ENCODE measurements at places on chromosomes 16 and 17.

DNA sequence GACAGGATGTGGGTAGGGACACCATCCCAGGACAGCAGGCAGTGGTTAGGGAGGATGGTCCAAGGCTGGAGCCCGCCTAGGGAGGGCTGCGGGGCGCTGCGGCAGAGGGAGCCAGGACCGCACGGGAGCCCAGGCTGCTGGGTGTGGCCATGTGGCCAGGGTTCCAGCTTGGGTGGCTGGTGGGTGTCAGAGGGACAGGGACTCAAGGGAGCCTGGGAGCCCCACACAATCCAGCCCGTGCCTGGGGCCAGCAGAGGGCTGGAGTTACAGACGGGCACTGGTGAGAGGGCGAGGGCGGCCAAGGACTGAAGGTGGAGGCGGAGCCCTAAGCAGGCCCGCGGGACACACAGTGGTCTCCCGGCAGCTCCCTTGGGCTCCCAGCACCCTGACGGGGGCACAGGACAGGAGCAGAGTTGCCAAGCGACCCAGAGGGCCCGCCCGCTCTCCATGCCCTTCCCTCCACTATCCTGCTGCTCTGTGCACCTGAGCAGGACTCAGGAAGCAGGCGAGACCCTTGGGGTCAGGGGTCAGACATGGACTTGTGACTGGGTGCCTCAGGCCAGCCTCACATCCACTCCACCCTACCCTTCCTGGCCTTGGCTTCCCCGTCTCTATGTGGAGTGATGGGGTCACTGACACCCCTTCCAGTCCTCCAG is 7.1 kb downstream of the MRPL28 start:
- DNase-seq = no peak

DNA sequence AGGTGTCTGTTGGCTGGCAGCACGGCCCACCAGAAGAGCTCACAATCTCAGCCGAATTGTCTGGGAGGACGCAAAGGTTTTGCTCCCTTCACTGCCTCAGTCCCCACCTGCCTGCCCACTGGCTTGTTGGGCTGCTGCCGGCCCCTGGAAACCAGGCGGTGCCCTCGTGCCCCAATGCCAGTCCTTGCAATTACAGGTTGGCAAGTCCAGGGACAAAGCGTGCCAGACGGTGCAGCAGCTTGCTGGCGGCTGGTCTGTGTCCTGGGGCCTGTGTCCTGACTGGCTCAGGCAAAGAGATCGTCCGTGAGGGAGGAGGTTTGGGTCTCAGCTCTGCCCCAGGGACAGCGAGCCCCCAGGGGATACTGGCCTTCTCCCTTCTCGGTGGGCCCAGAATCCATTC is 24.6 kb upstream of the SPNS2 start:
- no peak for DNase-seq

GRCh38 chr17:45433159-45433535 is 477 bp upstream of the ARHGAP27 start:
- DNase-seq = no peak

DNA sequence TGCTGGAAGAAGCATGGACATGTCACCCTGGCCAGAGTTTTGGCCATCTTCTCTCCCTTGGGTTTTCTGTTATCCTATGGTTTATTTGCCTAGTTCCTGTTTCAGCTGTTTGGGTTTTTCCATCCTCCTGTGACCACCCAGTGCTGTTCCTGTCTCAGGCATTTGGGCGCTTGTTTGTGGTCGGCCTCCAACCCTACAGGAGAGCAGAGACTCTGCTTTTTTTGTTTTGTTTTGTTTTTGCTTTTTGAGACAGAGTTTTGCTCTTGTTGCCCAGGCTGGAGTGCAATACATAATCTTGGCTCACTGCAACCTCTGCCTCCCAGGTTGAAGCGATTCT is 3.3 kb upstream of the ZC3H7A start:
- no peak for DNase-seq

DNA sequence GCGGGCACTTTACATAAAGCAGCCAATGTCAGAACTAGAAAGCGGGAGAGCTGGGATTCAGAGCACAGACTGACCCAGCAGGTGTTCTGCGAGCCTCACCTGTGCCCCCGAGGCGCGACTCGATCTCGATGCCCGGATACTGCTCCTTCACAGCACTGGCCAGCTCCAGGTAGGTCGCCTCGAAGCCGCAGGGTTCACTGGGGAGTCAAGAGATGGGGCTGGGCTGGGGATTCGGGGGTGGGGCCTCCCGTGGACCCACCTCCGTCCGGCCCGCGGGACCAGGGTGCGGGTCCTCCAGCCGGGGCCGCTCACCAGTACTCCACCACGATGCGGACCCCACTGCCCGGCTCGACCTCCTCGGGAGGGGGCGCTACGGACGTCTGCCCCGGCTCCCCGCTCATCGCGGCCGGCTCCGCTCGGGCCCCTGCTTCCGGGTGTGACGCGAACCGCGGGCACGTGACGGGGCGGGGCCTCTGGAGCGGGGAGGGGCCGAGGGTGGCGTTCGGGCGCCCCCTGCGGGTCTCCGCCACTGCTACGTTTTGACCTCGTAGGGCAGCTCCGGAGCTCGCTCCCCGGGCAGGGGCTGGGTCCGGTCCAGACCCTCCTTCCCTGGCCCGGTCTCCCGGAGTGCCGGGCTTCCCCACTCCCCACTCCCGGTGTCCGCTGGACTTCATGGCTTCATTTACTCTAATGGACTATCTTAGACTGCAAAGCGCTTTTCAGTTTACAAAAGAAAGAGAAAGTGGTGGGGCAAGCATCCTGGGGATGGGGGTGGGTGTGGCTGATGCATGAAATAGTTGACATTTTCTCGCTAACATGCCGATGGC is at the start of gene MIEN1:
Gene MIEN1 (minus strand): TSS at position 438 of the 827 bp plus-strand sequence. CDS start 37 bp downstream, at position 401.
- DNase-seq = peak; percentile 99

- no peak for DNase-seq
Measured at GRCh38 chr16:16092925-16093627, 130.2 kb downstream of the ABCC6 start.

- no peak for DNase-seq
Measured at GRCh38 chr17:40471846-40472732, 28.8 kb downstream of the IGFBP4 start.

- no peak for DNase-seq
Measured at GRCh38 chr16:56075732-56076388, 115.4 kb upstream of the GNAO1 start.

- DNase-seq = no peak
Measured at GRCh38 chr17:19397556-19398041, 10.6 kb upstream of the MFAP4 start.

- no peak for DNase-seq
Measured at GRCh38 chr17:70202840-70203239, 33.5 kb downstream of the KCNJ2 start.

- no peak for DNase-seq
Measured at GRCh38 chr16:80198311-80199299, 342.2 kb upstream of the DYNLRB2 start.

DNA sequence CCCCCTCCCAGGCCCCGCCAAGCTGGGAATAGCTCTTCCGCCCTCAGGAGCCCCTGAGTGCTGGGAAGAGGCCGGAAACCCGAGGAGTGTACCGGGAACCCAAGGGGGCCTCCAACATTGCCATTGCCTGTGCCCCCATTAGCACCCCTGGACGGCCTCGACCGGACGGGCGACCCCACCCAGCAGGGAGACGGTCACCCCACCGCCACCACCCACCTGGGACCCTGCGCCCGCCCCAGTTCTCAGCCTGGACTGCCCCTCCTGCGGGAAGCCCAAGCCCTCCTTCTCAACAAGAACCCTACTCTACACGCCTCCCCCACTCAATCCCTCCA is 2.0 kb downstream of the CARHSP1 start:
- no peak for DNase-seq

DNA sequence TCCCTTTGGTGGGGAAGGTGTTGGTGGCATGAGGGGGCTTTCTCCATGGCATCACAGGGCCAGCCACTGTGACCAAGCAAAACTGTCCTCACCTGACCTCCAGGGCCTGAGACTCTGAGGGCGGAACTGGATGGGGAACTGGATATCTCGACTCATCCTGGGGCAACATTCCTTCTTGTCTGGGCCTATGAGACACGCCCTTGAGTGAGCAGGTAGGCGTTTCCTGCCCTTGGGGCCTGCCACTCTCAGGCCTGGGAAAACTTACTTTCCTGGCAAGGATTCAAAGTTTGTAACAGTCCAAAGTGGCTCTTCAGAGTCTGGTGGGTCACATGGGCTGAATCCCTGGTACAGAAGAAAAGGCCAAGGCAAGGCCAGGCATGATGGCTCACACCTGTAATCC is 9.6 kb downstream of the MT1X start:
- peak; percentile 6 for DNase-seq

DNA sequence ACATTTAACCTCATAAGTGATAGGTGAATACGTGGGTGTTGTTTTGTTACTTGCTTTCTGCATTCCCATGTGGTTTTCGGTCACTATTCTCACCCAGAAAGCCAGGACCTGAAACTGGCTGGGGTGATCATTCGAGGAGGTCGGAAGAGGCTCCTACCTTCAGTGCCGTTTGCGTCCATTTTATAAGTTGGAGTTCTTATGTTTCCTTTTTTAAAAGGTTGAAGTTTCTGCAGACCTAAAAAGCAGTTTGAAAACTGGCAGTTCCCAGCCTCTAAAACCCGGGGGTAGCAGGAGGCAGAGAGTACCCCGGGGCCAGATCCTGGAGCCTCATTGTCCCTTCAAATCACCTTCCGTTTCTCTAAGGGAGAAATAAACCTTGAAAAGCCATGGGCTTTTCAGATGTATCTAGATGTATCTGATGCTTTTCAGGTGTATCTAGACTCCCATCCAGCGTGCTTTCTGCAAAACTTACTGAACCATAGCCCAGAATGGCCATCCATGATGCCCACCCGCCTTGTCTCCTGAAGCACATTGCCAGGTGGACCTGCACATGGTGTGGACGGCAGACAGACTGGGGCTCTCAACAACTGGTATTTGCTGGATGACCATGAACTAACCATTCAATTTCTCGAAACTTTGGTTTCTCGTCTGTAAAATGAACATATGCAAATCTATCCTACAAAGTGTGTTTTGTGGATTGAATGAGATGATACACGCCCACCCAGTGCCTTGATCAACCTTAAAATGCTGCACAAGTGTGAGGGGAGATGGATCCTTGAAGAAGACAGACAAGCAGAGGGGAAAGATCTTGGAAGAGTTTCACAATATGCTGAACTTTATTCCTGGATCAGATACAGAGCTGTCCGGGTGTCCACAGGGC is 1.3 kb downstream of the NLRC5 start:
- DNase-seq = peak; percentile 54

GRCh38 chr16:30527635-30528178 is 1.3 kb upstream of the ZNF768 start:
- DNase-seq = no peak

GRCh38 chr16:81588326-81589081 is 143.9 kb downstream of the CMIP start:
- no peak for DNase-seq

DNA sequence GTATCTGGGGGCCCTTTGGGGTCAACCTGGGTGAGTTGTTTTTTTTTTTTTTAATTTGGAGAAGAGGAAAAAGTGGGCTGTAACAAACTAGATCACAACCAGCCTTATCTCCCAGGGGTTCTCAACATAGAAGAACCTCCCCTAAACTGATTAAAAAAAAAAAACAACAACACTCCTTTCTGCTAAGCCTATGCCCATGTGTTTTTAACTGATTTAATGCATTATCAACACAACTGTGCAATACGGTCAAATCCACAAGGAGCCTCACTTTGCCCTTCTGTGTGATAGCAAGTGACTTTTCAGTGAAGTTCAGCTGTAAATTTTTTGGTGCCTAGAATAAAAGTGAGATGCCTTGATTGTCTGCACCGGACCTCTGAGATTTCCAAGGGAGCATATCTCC is 646 bp downstream of the MYH11 start:
- DNase-seq = no peak

DNA sequence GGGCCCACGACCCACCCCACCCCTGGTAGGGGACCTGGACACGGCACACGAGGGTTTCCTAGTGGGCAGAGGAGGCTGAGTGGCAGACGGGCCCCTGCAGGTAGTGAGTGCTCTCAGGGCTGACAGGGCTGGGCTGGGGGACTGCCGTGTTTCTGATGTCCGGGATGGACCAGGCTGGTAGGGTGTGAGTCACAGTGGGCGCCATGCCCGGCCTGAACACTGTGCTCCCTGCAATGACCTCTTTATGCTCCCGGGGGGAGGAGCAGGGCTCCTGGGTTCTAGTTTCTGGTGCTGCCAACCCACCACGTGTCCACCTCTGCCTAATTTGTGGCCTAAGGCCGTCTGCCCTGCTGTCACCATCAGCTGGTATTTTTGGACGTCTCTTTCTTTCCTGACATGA is 26.3 kb downstream of the ARHGAP23 start:
- no peak for DNase-seq

DNA sequence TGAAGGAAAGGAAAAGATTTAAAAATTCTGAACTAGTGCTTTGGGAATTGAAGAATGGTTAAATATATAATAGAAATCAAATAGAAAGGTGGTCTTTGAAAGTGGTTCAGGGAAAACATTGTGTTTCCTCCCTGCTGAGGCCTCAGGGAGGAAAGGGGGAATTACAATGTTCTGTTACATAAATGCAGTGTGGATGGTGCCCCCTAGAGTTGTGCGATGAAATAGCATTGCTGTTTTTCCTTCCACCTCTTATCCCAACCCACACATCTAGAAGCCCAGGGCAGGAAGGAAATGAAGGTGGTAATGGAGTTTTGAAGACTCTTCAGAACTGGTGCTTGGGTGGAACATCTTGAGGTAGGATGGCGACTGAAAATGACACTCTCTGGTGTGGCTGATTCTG is 6.4 kb upstream of the TOX3 start:
- DNase-seq = no peak

GRCh38 chr16:21083729-21084268 is 66.8 kb downstream of the DNAH3 start:
- DNase-seq = peak; percentile 69

DNA sequence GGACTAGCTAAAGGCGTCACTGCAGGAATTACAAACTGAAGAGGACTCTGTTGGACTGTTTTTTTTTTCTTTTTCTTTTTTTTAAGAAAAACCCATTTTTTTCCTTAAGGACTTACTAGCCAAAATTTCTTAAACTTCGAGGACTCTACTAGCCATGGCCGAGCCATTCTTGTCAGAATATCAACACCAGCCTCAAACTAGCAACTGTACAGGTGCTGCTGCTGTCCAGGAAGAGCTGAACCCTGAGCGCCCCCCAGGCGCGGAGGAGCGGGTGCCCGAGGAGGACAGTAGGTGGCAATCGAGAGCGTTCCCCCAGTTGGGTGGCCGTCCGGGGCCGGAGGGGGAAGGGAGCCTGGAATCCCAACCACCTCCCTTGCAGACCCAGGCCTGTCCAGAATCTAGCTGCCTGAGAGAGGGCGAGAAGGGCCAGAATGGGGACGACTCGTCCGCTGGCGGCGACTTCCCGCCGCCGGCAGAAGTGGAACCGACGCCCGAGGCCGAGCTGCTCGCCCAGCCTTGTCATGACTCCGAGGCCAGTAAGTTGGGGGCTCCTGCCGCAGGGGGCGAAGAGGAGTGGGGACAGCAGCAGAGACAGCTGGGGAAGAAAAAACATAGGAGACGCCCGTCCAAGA is 878 bp downstream of the HEXIM1 start:
- DNase-seq = peak; percentile 81

DNA sequence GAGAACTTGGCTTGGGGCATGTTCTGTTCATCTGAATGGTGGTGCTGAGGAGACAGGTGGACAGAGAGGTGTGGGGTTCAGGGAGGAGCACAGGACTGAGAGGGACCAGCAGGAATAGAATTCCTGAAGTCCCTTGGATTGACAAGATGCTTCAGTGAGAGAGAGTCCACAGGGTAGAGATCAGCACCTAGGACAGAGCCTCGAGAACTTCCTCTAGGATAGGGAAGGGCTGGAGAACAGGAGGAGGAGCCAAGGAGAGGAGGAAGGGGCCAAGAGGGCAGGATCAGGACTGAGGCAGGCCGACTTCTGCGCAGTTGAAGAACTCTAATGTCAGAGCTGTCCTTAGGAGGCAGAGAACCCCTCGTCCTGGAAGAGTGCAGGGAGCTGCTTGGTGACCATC is 138.4 kb downstream of the PRKCB start:
- DNase-seq = no peak

- no peak for DNase-seq
Measured at GRCh38 chr17:43025766-43026537, 921 bp downstream of the RND2 start.

Data from activated T-cell treated with anti-CD3 and anti-CD28 coated beads, Interleukin-2, amount 50 U/mL, for 24 hours (primary cell).